ENCODE measurements at places on chromosomes 12 and 14.

- DNase-seq = no peak
Observed at GRCh38 chr12:15719230-15719629, 70.0 kb downstream of the EPS8 start.

DNA sequence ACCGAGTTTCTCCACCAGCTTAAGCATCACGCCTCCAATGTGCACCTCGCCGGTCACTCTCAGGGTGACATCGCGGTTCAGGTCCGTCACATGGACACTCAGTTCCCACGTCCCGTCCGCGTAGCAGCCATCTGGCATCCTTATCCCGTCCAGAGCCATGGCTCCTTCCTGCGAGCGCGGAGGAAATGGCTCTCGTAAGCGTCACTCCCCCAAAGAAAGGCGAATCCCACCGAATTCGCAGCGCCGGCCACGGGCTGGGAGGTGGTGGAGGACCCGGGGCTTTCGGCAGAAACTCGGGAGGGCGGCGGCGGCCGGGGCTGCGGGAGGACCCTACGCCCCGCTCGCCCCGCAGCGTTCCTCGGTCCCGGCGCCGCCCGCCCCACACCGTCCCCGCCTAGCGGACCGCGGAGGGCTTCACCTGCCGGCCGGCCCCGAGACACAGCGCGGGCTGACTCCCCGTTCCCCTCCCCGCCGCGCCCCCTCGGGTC lies 396 bp downstream of the FERMT2 start:
- peak; percentile 19 for DNase-seq

DNA sequence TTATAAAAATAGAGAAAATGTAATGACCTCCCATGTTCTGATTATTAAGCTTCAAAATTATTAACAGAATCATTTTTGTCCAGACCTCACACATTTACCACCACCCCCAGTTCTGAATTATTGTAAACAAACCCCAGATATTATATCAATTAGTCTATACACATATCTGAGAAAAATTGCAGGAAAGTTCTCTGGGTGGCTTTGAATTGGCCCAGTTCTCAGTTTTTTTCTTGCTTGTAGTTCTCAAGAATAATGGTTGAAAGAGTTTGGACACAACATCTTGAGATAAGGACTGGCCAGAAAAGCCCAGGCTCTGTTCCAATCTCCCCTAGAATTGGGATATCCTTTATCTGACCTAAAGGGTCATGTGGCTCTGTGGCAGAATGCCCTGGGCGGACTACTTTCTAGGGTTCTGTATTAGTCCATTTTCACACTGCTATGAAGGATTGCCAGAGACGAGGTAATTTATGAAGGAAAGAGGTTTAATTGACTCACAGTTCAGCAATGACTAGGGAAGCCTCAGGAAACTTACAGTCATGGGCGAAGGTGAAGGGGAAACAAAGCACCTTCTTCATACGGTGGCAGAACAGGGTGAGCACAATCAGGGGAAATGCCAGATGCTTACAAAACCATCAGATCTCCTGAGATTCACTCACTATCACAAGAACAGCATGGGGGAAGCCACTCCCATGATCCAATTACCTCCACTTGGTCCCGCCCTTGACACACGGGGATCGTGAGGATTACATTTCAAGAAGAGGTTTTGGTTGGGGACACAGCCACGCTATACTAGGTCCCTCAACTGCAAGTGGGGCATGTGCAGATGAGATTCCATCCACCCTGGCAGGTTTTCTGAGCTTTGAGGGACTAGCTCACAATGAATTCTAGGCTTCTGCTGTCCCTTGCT lies 1504.6 kb upstream of the FLRT2 start:
- DNase-seq = no peak

GRCh38 chr12:69415471-69416275 lies 54.5 kb upstream of the FRS2 start:
- DNase-seq = no peak

- DNase-seq = no peak
Observed at GRCh38 chr12:127556231-127556886, 710.6 kb upstream of the TMEM132C start.

GRCh38 chr12:3962631-3963483 lies 89.7 kb upstream of the PARP11 start:
- peak; percentile 49 for DNase-seq

- DNase-seq = peak; percentile 83
Observed at GRCh38 chr12:22046090-22046967, at the start of gene CMAS. Gene CMAS, plus strand, starts transcription at chr12:22046218. Its CDS starts 86 bp downstream, at chr12:22046304.

DNA sequence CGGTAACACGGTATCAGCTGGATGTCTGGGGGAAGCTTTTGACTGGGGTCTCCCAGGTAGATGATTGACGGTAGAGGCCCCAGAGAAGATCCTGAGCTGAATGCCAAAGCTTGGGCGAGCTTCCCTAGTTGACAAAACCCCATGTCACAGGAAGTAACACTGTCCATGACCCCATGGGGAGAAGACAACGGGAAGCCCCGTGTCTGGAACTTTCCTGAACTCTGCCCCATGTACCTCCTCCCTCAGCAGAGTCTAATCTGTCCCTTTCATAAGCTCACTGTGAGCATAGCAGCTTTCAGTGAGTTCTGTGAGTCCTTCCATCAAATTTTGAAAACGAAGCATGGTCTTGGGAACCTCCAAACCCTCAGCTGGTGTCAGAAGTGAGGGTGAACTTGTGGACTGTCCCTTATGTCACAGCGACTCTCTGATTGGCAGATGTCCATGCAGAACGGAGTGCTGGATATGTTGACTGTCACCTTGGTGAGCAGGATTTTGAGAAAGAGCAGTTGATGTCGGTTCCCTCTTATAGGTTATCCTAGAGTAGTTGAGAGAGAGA lies 29.7 kb upstream of the BEGAIN start:
- DNase-seq = no peak

DNA sequence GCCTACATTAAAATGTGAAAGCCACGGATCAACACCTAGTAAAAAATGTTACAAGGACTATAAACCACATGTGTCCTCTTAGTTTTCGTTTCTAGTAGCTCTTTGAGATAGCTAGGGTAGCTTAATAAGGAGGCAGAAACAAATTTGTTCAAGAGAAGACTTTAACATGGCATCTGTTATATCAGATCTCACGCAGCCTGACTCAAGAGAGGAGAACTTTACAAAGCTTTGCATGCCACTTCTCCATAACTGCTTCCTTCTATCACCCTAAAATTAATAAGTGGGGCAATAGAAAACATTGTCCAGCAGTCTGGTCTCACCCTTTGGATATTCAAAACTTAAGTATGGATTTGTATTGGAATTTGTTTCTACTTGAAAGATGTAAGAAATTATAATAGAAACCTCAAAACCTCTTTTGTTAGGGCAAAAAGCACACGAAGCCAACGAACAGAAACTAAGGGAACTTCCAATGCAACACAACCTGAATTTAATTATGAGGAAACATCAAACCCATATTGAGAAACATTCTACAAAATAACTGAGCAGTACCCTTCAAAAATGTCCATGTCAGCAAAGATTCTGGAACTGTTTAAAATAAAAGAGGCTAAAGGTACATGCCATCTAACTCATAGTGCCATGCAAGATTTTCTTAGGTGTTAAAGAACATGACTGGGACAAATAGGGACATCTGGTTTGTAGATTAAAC lies 194.8 kb downstream of the LRIG3 start:
- DNase-seq = no peak

GRCh38 chr14:95488376-95489213 lies 27.9 kb downstream of the SYNE3 start:
- DNase-seq = no peak

- no peak for DNase-seq
Observed at GRCh38 chr14:104187931-104188726, 49.7 kb downstream of the KIF26A start.

DNA sequence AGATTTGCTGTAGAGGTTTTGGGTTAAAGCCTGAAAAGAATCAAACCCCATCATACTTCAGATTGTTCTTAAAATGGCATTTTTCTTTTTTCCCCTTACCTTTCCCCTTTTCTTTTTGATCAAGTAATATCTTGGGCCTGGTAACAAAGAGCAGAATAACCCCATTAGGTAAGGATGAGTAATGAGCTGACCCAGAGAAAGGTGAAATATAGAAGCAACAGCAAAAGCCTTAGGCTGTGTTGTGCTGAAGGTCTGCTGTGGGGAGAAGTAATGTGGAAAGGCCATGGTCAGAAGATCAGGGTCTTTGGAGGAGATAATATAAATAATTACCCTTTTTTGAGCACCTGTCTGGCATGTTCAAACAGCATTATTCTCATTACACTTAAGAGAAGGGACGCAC lies 42.3 kb downstream of the MIA2 start:
- no peak for DNase-seq

GRCh38 chr12:127280393-127281275 lies 986.3 kb upstream of the TMEM132C start:
- DNase-seq = peak; percentile 84

- no peak for DNase-seq
Observed at GRCh38 chr12:45852508-45852907, 123.0 kb downstream of the ARID2 start.

DNA sequence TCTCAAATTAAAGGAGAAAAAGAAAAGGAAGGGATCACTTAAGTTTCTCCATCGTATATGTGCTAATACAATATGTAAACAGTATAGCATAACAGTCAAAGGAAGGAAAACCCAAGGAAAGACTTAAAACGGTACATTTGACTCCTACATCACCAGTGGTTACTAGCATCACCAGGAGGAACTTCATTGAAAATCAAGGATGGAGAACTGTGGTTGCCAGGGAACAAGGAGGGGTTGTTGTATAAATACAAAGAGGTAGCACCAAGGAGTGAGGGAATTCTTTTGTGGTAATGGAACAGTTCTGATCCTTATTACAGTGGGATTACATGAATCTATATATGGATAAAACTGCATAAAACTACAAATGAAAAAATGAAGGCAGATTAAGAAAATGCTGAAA lies 1.6 kb downstream of the ZFYVE26 start:
- no peak for DNase-seq

DNA sequence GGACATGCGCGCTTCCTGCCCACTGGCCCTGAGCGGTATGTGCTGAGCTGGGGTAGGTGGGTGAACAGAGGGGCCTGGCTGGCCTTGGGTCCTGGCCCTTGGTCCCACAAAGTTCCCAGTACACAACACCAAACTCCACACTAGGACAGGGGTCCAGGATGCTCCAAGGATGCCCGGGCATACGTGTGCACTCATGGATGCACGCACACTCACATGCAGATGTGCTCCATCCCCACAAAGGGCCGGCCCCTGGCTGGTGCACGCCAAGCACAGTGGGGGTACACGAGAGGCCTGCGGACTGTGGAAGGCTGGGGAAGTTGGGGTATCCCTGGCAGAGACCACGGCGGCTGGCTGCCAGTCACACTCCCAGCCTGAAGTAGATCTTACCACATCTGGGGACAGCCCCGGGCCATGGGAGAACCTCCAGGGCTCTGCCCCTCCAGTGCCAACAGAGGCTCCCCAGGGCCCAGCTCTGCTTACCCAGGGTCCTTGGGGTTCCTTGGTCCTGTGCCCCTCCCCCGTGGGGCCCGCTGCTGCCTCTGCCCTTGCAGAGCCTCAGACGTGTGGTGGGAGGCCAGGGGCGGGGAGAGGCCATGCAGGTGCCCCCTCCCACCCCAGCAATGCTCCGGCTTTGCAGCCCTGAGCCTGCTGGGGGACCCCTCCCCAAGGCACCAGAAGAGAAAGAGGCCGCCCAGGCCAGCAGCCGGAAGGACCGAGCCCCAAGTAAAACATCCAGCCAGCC lies 24.0 kb upstream of the NUDT14 start:
- no peak for DNase-seq

DNA sequence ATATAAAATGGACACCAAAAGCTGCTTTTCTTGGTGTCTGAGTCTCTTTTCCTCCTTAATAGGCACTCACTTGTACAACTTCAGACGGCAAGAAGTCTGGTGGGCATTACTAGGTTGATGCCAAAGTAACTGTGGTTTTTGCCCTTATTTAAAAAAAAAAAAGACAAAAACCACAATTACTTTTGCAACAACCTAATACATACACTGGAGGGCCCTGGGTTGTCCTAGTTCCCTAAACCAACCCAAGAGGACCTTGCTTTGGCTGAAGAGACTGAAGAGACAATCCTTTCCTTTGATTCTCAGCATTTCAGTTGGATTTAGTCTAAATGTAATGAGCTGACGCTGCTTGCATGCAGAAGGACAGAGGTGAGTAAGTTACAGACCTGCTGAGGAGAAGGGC lies 16.2 kb upstream of the PLEKHG3 start:
- no peak for DNase-seq

DNA sequence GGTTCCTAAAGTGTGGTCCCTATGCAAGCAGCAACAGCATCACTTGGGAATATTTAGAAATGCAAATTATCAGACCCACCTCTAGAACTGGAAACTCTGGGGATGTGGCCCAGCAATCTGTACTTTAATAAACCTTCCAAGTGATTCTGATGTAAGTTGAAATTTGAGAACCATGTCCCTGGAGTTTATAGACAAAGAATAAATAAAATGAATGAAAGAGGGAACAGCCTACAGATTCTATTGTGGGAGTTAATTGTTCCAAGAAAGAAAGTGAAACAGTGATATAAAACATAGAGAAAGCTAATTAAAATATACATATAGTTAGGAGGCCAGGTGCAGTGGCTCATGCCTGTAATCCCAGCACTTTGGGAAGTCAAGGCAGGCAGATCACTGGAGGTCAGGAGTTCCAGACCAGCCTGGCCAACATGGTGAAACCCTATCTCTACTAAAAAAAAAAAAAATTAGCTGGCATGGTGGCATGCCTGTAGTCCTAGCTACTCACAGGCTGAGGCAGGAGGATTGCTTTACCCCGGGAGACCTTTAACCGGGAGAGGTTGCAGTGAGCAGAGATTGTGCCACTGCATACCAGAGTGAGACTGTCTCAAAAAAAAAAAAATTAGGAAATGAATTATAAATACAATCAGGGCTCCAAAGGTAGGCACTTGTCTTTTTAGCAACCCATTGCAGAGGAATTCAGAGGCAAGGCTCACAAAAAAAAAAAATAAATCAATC lies 507.5 kb downstream of the NAV3 start:
- DNase-seq = no peak

DNA sequence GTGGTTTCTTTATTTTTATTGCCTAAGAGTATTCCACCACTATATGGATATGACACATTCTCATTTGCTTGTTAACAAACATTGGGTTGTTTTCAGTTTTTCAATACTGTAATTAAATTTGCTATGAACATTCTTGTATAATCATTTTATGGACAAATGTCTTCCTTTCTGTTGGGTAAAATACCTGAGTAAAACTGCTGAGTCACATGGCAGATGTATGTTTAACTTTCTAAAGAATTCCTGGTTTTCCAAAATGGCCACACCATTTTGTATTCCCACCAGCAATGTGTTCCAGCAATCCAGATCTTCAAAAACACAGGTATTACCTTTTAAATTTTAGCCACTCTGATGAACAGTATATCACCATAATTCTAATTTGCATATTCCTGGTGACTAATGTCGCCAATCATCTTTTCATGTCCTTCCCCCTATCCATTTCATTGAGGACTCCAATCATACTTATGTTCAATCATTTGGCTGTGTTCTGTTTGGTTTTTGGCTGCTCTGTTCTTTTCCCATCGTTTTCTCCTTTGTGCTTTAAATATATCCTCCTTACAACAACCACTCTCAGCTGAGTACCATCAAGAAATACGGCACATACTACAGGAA lies 36.0 kb downstream of the CDK17 start:
- no peak for DNase-seq

DNA sequence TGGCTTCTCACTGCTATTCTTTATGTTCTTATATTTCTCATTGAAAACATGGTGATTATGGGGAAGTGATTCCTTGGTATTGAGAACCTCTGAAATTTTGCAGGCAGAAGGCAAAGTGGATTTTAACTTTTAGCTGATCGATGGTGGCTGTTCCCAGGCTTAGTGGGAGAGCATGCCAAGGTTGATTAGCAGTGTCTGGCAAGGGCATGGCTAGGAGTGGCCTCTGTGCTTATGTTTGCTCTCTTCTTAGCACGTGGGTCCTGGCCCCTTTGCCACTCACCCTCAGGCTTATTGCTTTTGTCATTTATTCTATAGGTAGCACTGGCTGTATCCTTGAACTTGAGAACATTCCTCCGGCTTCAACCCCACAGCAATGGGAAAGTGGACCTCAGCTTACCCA lies 2.1 kb downstream of the MVK start:
- no peak for DNase-seq

Data from activated naive CD8-positive, alpha-beta T cell treated with anti-CD3 and anti-CD28 coated beads, Interleukin-2, amount 50 U/mL, for 24 hours (primary cell).